ENCODE measurements at places on chromosomes 5 and 9.

GRCh38 chr5:151251621-151252020, 1.4 kb upstream of the GM2A start:
- no peak for DNase-seq

DNA sequence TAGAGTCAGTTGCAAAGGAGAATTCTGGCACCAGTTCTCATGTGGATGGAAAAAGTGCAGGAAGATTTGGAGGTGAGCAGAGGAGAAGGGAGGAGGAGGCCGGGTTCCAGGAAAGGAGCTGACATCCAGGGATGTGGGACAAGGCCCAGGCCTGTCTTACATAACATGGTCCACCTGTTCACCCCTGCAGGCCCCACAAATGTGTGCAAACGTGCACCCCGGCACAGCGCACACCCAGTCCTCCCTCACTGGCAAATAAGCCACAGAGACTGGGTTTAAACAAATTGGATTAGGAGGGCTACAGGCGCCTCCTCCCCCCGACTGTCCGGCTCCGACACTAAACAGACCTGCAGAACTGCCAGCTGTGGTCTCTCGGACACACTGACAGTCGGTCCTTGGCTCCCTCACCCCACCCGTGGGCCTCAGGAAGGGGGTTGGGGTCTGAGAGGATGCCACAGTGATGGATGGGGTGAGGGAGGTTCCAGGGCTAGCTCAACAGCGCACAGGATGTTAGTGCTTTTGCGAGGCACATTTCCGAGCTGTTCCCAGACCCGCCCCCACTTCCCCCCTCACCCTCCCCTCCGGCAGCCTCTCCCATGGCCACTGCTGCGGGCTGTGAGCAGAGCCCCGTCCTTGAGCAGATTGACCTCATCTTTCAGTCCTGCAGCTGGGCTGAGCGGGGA, 43.4 kb upstream of the IL17B start:
- no peak for DNase-seq

DNA sequence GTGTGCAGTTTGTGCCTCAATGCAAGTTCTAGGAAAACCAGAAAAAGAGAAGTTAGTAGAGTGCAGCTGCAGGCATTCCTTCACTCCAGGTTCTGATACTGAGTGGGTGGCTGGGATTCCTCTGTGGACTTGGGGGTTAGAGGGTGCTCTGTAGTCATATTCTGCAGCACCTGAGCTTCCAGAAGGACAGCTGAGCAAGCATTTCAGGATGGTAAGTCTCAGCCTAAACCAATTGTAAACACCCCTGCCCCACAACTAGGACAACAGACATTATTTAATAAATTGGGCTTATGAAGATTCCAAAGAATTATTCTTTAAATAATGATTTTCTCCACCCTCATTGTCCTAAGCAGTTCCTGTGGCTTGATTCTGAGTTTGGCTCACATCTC, 9.1 kb downstream of the FAXDC2 start:
- DNase-seq = no peak

GRCh38 chr5:38651806-38652205, 95.4 kb upstream of the LIFR start:
- DNase-seq = no peak

GRCh38 chr5:106303911-106304310, 1366.8 kb downstream of the EFNA5 start:
- no peak for DNase-seq

- no peak for DNase-seq
These were observed 439.8 kb downstream of the ZSWIM6 start for GRCh38 chr5:61771808-61772207.

GRCh38 chr5:87413343-87413645, 564 bp upstream of the CCNH start:
- no peak for DNase-seq

DNA sequence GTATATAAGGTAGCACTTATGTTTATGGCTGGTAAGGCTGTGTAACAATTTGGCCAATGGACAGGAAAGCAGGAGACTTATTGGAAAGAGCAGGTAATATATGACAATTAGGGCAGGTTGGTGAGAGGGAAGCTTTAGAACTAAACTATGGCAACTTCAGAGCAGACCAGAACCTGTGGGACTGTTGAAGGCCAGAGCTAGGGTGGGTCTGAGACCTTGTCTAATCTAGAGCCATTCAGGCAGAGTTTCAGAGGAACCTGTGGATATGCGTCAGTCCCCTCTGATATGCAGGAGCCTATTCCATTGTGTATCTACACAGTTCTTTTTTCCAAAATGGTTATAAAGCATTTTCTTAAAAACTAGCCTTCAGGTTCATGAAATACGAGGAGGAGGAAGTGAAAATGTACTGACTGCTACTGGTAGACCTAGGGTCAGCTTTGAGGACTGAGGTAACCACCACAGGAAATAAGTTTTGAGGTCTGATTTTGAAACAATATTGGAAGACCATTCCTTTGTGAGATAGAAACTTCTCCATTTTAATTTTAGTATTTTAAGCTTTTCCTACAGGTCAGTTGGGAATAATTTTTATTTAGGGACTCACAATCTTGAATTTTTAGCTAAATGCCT, 37.6 kb downstream of the ELL2 start:
- DNase-seq = no peak

GRCh38 chr9:33135470-33135958, 31.6 kb downstream of the B4GALT1 start:
- no peak for DNase-seq

- DNase-seq = no peak
These were observed 223.5 kb upstream of the TNC start for GRCh38 chr9:115341426-115341825.

DNA sequence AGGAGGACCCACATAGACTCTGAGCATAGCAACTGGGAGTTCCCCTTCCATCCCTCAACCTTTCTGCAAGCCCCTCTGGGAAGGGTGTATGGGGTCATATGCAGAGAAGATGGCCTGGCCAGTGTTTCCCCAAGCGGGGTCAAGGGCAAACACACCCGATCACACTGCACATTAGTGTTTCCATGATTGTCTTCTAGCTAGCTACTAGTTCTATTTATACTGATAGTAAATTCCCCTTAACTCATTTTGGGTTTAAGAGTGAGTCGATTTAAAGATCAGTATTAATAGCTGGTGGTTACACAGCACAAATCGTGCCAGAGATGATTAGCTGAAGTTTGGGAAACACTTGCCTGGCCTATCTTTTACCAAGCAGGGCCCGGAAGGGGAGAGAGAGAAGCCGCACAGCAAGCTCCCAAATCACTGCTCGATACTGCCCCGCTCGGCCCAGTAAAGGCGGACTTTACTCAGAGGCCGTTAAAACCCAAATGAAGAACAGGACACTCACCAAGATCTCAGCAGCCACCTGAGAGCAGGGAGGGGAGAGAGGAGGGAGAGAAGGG, 29.4 kb upstream of the TNIP1 start:
- DNase-seq = no peak

DNA sequence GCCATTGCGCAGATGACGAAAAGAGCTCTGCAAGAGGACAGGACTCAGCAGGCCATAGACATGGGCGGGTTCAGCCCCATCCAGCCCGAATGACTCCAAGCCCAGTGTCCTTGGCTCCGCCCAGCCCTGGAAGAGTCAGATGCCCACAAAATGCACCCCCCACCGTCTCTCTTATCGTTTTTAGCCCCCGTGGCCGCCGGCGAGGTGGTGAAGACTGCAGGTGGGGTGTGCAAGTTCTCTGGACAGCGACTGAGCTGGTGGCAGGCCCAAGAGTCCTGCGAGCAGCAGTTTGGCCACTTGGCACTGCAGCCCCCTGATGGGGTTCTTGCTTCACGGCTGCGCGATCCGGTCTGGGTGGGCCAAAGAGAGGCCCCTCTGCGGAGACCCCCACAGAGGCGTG, 2.1 kb downstream of the ADGRD2 start:
- DNase-seq = no peak

DNA sequence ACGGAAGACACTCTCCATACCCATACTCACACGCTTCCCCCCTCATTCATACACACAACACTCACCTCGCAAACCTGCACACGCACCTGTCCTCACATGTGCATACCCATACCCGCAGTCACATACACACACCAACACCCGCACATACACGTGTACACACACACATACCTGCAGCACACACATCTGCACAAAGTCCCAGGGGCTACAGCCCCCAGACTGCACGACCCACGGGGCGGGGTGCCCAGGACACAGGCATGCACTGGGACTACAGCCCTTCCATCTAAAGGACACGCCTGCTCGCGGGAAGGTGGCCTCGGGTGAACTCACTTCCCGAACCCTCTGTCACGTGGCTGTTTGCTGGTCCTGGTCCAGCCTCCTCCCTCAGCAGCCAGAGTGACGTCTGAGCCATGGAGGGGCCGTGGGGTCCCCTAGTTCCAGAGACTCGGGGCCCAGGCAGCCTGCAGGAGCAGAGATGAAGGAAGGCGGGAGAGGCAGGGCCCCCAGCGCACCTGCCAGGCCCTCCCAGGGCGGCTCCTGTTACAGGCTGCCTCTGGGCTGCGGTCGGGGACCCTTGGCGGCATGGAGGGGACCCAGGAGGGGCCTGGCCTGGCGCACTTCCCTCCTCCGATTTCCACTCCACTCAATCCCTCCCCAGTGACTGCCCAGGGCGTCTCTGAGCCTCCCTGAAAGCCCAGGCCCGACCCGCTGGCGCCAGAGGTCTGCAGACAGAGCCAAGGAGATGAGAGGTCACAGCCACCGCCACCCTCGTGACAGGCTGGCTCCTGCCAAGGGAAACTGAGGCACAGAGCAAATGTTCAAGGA, 8.1 kb downstream of the SLC12A7 start:
- DNase-seq = no peak

GRCh38 chr5:128572051-128572929, 34.2 kb upstream of the FBN2 start:
- DNase-seq = no peak

GRCh38 chr9:37705787-37706186, 47.8 kb upstream of the TRMT10B start:
- DNase-seq = no peak

- no peak for DNase-seq
These were observed 293.1 kb upstream of the CCNH start for GRCh38 chr5:87705876-87706275.

DNA sequence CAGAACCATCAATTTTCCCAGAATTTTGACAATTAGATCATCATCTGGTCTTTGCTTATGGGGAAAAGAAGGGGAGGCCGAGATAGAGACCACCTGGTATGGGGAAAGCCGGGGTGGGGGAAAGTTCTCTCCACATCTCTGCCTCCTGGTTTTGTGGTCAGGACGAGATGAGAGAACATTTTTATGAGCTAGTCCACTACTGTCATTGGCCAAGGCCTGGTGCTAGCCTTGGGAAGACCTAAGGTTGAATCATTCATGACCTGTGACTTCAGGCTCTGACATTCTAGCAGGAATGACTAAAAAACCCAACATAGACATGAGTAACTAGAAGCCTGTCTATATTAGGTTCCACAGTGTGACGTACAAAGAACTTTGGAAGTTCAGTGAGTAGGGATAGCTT, 135.2 kb downstream of the PTTG1 start:
- no peak for DNase-seq

- no peak for DNase-seq
These were observed 211.9 kb upstream of the PAPPA start for GRCh38 chr9:115941561-115942315.

- DNase-seq = no peak
These were observed 17.4 kb downstream of the CDH9 start for GRCh38 chr5:27020973-27021372.

Measured in NCI-H1436 treated with DMSO at 0.1 percent for 48 hours (cell line).